ENCODE measurements at places on chromosomes 2 and 18.

DNA sequence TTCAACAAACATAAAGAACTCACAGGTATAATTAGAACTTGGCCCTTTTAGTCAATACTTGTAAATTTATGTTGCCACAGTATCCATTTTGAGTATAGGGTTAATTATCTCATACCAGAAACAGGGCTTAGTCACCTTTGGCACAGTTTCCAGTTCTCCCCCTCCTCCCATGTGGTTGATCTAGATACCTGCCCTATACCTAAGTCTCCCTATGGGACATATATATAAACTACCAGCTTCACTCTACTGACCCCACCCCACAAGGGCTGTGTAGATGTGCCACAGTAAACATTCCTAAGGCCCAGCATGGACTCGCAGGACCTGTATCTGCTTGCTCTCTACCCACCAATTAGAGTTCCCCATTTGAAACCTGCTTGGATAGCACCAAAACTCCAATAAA is 371.7 kb upstream of the RND3 start:
- DNase-seq = no peak

GRCh38 chr2:241535871-241536655 is 22.5 kb upstream of the BOK start:
- DNase-seq = no peak

DNA sequence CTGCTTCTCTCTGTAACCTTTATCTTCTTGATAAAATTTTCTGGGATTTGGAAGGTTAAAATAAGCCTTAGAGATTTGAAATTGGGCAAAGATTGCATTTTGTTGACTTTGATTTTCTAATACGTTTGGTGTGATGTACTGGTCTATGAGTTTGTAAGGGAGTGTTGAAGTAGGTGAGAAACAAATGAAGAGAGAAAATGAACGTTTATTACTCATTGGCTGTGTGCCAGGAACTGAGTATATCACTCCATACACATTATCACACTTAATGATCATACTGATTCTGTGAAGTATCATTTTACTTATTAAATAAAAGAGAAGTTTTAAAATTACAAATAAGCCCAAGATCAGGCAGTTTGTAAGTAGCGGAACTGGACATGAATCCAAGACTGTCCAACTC is 795.1 kb upstream of the ZEB2 start:
- no peak for DNase-seq

DNA sequence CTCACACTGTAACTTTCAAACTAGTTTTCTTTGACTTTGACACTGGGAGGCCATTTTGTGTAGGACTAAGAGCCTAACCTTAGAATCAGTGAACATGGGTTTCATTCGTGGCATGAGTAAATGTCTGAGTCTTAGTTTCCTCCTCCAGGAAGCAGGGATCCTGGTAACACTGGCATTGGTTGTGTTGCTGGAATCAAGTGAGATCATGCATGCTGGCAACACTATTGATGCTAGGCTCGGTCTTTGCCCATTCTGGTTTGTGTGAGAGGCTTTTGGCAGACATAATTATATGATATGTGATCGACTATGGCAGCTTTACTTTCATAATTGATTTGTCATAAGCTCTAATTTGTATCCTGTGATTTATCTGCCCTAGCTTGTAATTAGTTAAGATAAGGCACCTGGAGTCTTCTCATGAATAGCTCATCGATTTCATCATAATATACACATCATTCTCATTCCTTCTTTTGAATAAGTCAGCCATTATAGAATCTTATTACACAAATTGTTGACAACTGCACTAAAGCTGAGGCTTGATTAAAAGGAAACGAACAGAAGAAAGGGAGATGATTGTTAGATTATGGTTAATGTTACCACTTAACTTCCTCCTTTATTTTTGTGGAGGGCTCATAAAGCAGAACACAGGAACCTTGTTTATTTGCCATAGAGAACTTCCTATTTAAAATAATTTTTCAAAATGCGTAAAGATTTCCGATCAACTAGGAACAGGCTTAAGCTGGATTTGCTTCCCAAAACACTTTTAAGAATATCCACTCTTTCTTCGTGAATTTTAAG is 12.6 kb downstream of the PPP1R1C start:
- DNase-seq = no peak

- no peak for DNase-seq
These were observed 73.1 kb downstream of the SKA1 start for GRCh38 chr18:50447952-50448351.

DNA sequence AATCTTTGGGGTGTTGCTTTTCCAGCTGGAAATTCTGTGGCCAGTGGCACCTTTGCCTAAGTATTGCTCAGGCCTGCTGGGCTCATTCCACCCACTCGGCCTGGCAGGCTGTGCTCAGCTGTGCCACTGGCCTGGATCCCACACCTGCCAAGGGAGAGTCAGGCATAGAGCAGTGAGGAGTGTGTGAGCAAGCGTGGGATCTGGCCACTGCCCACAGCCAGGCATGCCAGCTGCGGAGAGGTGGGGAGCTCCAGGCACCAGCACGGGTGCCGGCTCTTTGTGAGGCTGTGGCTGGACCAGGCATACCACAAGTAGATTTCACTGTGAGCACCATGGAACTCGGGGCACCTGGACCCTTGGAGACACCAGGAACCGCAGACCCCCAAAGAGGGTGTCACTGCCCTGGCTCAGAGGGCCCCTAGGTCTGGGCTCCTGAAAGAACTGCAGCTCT is 118.1 kb upstream of the MAP2 start:
- no peak for DNase-seq

GRCh38 chr18:23259701-23260681 is 124.7 kb downstream of the CABLES1 start:
- no peak for DNase-seq

DNA sequence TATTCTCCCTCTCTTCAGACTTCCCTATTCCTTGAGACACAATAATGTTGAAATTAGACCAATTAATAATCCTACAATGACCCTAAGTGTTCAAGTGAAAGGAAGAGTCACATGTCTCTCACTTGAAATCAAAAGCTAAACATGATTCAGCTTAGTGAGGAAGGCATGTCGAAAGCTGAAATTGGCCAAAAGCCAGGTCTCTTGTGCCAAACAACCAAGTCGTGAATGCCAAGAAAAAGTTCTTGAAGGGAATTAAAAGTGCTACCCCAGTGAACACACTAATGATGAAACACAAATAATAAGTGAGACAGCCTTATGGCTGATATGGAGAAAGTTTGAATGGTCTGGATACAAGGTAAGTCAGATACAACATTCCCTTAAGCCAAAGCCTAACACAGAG is 115.4 kb downstream of the PXDN start:
- DNase-seq = no peak

GRCh38 chr18:12296457-12296856 is 11.6 kb upstream of the TUBB6 start:
- no peak for DNase-seq

- DNase-seq = no peak
These were observed 982.1 kb downstream of the TSN start for GRCh38 chr2:122737429-122738077.

DNA sequence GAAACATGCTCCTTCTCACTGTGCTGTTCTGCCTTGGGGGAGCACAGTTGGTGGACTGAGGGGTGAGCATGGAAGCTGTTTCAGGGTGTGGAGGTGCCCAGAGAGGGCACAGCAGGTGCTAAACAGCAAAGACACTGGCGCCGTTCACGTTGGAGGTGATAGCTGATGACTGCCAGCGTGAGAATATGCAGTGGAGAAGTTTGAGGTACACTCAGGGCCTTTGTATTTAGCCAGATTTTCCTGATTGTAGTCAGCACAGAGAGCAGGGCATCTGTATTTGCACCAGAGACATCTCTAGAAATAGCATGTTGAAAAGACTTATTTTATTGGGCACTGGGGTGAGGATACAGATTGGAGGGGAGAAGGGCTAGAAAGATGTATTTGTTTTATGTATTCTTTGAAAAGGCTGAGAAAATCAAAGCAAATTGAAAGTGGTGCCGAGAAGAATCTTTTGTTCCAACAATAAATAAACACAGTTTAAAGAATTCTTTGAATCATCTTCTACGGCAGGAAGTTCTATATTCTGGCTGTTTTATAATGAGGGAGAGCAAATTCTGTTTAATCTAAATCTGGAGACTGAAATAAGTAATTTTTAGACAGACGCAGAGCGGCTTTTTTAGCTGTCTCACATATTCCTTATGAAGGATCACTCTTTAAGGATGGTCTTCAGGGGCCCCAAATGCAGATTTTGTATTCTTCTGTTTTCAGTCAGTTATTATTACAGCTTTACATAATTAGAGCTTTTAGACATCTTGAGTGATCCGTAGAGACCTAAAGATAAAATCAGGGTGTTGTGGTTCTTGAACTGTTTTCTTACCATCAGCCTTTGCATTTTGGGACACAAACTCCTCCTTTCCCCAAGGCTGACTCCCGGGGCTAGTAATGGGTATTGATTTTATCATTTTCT is 7.1 kb downstream of the ZNF532 start:
- DNase-seq = no peak

GRCh38 chr2:129698593-129698992 is 280.9 kb upstream of the RAB6C start:
- no peak for DNase-seq

GRCh38 chr2:236852977-236853374 is 232.7 kb upstream of the COPS8 start:
- DNase-seq = no peak

DNA sequence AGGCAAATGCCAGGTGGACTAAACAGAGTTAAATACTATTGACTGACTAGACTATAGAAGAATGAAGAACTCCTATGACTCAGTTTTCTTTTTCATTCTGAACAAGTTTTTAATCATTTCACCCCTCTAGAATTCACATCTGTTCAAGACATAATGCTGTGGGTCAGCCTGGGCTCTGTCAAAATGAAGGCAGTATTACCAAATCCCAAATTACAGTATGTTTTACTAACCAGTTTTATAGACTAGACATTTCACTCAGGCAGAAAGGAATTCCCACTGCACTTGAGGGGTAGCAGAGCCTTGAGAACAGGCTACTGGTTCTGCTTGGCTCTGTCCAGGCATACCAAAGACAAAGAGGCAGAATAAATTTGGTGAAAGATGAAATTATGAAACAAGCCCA is 511.7 kb downstream of the EPHA4 start:
- no peak for DNase-seq

- DNase-seq = no peak
These were observed 69.7 kb downstream of the DIPK1C start for GRCh38 chr18:74387383-74387782.

GRCh38 chr2:159961037-159961436 is 101.4 kb downstream of the PLA2R1 start:
- no peak for DNase-seq

DNA sequence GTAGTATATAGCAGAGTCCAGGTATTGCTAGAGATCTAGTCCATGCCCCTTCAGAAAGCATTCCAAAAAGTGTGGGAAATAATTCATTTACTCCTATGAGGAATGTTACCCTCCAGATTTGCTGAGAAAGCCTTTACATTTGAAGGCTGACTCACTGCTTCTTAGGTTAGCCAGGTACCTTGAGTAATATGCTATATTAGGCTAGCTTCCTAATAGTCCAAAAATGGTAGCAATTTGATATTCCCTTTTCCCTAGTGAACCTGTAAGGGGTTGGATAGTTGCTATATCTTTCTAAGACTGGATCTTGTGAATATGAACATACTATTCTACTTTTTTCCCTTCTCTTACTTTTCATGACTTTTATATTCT is 63.6 kb downstream of the SPOPL start:
- no peak for DNase-seq

DNA sequence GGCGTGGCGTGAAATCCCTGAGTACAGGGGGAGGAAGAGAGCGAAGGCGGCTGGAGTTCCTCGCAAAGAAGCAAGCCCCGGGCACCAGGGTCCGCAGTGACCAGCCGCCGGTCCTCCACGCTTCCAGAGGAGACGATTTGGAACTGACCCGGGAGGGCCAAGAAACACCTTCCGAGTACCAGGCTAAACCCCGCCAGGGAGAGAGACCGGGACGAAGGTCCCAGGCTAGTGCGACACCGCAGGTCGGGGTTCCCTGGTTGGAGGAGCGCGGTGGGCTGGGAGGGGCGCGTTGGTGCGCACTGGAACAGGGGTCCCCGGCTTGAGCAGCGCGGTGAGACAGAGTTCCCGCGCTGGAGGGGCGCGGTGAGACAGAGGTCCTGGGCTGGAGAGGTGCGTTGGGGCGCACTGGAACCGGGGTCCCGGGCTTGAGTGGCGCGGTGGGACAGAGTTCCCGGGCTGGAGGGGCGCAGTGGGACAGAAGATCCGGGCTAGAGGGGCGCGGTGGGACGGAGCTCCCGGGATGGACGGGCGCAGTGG is 901 bp downstream of the WDFY1 start:
- DNase-seq = no peak

- no peak for DNase-seq
These were observed 543.9 kb upstream of the LINC00305 start for GRCh38 chr18:64692826-64693225.

- DNase-seq = no peak
These were observed 112.3 kb downstream of the PXDN start for GRCh38 chr2:1632002-1632348.

DNA sequence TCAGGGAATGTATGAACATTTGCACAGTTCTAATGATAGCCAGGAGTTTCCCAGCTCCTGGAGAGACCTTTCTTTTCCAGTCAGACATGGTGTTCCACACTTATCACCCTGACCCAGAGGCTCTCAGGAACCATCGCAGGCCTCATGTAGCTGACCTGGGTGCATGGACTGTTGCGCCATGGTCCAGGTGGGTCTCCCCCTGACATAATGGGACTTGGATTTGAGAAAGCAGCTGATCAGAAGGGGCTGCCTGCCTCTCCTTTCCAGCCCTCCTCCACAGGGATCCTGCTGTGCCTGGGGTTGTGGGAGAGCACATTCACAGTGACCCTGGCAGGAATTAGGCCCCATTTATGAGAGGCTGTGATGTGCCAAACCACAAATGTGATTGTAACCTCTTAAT is 133.4 kb upstream of the ALPP start:
- no peak for DNase-seq

GRCh38 chr2:229818230-229818629 is 103.6 kb downstream of the TRIP12 start:
- no peak for DNase-seq

DNA sequence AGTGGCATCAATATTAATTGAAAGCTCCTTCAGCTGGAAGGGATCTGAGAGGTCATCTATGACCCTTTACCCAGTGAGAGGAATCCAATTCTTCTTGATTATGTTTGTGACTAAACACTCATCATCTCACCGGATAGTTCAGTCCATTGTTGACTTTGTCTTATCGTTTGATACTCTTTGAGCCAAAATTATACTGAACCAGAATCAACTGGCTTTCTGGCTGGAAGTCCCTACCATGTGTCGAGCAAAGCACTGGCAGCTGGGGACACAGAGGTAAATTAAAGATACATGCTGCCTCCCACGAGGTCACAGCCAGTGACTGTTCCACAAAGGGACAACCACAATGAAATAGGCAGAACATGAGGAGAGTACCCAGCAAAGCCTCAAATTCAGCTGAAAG is 91.4 kb upstream of the FHL2 start:
- DNase-seq = no peak

- DNase-seq = no peak
These were observed 133.2 kb downstream of the ARHGAP15 start for GRCh38 chr2:143262389-143262788.

- no peak for DNase-seq
These were observed 594 bp downstream of the ITM2C start for GRCh38 chr2:230865307-230865765.

GRCh38 chr2:168703926-168704325 is 98.5 kb upstream of the NOSTRIN start:
- DNase-seq = no peak

GRCh38 chr2:151576080-151576479 is 158.2 kb downstream of the NEB start:
- DNase-seq = no peak

Data from hematopoietic multipotent progenitor cell treated with erythropoietin and hydrocortisone succinate and interleukin-3 and kit ligand, for 15 days (in vitro differentiated cells).